ENCODE measurements at places on chromosomes 4 and X.

- no peak for DNase-seq
Measured at GRCh38 chr4:77776182-77777134, 42.7 kb downstream of the CNOT6L start.

DNA sequence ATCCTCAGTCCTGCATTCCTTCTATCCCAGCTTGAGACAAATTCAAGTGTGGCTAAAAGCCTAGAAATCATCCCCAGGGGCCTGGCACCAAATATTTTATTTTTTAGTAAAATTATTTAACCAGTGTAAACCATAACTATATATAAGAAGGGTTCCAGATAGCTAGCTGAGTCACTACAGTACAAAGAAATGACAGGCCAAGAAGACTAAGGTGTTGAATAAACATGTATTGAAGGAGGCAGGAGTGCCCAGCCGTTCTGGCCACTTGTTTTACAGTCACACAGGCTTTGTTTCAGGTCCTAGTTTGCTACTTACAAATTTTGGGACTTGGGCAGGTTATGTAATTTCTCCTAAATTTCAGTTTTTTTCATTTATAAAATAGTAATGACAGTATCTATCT, 225.9 kb upstream of the PITX2 start:
- DNase-seq, result no peak

DNA sequence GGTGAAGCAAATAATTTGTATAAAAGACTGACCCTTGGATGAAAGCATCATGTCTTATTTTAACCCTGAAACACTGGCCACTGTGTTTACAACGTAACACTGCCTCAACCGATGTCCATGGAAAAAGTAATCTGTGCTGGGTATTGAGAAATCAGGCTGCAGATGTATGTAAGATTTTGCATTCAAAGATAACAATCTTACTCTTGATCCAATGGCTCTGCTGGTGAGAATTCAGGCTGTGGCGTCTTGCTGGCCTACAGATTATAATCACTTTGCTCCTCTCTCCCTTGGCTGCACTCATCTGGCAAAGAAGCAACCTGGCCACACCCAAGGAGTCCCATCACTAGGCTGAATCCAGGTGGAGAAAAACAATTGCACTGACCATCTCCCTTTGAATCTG, 7.5 kb downstream of the ADGRA3 start:
- DNase-seq, result no peak

- DNase-seq, result no peak
Measured at GRCh38 chrX:50799531-50799961, 14.4 kb downstream of the SHROOM4 start.

DNA sequence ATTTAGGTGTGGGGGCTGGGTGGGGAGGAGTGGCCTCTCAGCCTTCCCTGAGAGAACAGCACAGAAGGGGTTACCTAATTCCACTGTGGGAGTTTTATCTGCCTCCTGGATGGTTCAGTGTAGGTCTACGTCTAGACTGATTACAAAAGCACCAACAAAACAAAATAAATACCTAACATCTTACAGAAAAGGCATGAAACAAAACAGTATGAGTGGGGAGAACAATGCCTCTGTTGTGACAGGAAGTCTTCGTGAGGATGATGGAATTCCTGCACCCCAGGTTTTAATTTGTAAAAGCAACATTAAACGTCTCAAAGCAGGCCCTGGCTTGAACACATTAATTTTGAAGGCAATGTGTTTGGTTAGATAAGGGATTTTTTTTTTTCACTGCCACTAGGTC, 112.1 kb upstream of the GPC4 start:
- no peak for DNase-seq

DNA sequence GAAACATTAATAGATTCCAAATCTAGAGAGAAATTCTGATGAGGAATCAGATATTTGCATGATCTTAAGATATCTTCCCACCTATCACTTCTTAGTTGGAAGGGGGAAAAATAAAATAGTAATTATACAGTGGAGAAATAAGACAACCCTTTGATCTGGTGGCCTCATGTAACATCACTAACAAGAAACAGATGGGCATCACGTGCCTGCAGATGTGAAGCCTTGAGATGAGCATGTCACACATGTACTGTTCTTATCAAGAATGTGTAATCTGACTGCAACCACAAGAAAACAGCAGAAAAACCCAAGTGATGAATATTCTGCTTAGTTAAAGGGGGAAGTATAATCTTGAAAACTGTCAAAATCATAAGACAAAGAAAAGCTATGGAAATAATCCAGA, 31.4 kb upstream of the NKX6-1 start:
- no peak for DNase-seq

DNA sequence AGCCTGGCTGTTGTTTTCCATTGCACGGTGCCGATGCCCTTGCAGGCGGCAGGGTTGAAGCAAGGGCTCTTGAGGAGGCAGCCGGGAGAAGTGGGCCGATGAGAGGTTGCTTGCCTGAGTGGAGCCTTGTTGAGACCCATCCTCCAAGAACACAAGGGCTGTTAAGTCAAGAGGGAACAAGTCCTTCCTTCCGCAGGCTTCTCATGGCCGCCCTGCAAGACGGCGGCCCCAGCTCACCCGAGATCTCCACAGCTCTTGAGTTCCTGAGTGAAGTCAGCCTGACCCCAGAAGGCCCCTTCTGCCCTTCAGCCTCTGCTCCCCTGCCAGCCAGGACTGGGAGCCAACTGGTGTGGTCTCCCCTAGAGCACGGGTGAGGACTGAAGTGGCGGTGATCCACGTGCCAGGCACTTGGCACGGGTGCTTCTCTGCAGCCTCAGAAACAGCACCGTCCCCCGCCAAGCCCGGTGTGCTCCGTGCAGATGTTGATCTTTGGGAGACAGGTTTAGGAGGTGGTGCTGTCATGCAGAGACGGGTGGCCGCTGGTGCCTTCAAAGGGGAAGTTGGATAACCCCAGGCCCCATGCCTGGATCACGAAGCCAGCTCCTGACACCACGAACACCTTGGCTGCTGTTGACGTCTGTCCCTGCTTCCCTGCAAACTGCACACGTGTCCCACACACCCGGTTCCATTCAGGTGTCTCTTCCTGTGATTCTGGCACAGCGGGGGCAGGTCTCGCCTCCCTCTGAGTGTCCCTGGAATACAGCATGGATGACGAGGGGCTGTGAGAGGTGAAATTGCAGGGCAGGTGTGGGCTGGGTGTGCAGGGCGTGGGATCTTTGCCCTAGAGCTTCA, 164.4 kb upstream of the PSAPL1 start:
- no peak for DNase-seq

Measured in CD4-positive, alpha-beta T cell treated with Interleukin-10 for 1 hour (primary cell).